Effector memory CD4-positive, alpha-beta T cell (primary cell): ENCODE measurements at places on chromosomes 6 and 20.
A peak's percentile ranks its signal among the peaks of the same experiment; 100 is the strongest.

DNA sequence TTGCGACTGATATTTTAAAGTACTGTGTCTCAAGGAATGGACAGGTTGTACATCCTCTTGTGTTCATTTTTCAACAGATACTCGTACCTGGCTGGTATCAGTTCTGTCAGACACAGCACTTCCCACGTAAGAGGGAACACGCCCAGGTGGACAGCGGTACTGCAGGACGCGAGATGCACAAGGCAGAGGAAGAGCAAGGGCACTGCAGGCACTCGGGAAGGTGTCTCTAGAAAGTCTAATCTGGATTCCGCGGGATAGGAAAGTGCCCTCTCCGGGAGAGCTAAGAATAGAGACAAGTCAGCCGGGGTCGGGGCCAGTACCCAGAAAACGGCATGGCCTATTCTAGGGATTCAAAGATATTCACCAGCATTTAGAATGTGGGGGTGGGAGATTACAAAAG is 94.2 kb upstream of the MBOAT1 start:
- no peak overlapping the region for H3K4me3 ChIP-seq
- no peak for DNase-seq

DNA sequence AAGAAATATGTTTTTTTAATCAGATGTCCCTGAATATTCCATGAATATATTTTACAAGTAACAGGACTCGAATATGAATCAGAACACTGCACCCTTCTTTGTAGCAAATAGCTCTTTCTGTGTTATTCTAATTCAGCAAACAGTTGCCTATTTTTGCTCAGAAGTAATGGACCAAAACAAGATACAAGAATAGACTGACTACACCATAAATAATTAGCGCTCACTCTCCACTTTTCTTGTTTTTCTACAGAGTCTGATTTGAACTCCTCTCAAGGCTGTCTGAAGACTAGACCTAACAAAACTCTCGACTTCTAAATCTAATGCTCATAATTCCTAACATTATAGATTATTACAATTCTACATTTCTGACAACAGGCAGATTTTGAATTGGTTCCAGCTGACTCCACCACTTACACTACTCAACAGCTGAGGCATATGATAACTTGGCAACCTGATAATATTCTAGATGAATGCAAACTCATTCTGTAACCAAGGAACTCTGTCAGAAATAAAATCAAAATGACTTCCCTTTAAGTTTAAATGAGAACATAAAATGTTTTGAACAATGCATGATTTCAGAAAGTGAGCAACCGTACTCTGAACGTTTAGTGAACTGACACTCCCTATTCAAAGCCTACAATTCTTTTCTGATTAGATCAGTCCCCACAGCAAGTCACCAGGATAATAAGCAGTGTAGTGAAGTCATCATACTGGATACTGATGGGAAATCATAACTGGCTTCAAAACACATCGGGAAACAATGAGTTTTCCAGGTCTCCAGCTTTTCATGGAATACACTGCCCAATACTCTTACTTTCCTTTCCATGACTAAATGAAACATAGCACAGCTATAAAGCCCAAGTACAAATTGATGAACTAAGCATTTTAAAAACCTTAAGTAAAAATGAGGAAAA is 114.2 kb upstream of the BEND6 start:
- H3K4me1 ChIP-seq: no peaks in the 10 kb centered on the region
- H3K27ac ChIP-seq: no peak overlapping the region
- DNase-seq: no peak
- H3K4me3 ChIP-seq: no peak overlapping the region
- H3K36me3 ChIP-seq: no peaks in the 10 kb centered on the region

DNA sequence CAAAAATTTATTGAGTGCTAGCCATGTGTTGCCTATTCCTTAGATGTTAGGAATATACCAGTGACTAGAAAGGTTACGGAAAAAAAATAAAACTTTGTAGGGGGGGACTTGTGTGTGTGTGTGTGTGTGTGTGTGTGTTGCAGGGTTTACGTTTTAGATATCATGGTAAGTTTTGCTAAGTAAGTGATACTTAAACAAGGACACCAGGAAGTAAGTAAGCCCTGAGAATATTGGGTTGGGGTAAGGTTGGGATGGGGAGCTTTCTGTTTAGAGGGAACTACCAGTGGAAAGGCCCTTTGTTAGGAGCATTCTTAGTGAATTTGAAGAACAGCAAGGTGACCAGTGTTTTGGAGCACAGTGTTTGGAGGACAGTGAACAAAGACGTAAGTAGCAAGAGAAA is 30.3 kb downstream of the NCOA3 start:
- no peak for DNase-seq
- no peaks in the 10 kb centered on the region for H3K27me3 ChIP-seq
- no peak overlapping the region for H3K27ac ChIP-seq
- H3K36me3 ChIP-seq: no peaks in the 10 kb centered on the region

DNA sequence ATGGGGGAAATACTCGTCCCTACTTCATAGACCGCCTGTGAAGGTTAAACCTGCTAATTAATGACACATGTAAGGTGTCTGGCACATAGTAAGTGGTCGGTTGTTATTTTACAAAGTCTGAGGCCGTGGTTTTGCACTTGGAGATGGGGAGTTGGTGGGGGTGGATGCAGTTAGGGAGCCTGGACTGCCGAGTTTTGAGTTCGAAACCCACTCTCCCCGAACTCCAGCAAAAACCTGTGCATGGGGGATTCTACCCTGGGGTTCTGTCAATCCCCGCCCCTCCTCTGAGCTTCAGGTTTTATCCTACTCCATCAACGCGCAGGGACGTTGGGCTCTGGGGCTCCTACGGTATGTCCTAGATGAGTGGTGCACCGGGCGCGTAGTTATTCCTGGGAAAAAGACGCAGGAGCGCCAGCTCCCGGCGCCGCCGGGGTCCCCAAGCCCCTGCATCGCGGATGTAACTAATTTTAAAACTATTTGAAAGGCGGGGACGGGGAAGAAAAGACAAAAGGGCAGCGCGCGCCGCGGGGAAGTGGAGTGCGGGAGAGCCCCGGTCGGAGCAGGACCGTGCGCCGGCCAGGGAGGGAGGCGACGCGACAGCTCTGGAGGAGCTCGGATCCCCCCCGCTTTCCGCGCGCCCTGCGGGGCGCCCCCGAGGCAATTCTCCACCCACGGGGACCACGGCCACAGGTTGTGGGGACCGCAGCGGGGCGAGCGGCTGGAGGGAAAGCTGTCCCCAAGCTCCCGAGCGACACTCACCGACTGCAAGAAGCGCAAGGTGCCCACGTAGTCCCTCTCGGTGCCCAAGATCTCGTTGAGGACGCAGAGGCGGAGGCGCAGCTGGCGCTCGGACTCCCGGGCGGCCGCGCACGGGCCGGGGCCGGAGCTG is 672 bp downstream of the PREX1 start:
- H3K36me3 ChIP-seq: no peaks in the 10 kb centered on the region
- no peaks in the 10 kb centered on the region for H3K27me3 ChIP-seq
- peaks cover 29% of the 10 kb centered on the region for H3K4me1 ChIP-seq
- H3K4me3 ChIP-seq: peak overlapping the region; percentile 89

GRCh38 chr6:109238396-109238795 is 143.1 kb downstream of the CEP57L1 start:
- no peaks in the 10 kb centered on the region for H3K4me1 ChIP-seq
- no peak overlapping the region for H3K4me3 ChIP-seq
- H3K27me3 ChIP-seq: no peaks in the 10 kb centered on the region
- no peak overlapping the region for H3K27ac ChIP-seq
- no peak for DNase-seq

- peaks cover 7% of the 10 kb centered on the region for H3K4me1 ChIP-seq
- no peaks in the 10 kb centered on the region for H3K36me3 ChIP-seq
- no peaks in the 10 kb centered on the region for H3K27me3 ChIP-seq
- DNase-seq: no peak
Measured at GRCh38 chr6:111427341-111428116, 55.5 kb downstream of the REV3L start.

DNA sequence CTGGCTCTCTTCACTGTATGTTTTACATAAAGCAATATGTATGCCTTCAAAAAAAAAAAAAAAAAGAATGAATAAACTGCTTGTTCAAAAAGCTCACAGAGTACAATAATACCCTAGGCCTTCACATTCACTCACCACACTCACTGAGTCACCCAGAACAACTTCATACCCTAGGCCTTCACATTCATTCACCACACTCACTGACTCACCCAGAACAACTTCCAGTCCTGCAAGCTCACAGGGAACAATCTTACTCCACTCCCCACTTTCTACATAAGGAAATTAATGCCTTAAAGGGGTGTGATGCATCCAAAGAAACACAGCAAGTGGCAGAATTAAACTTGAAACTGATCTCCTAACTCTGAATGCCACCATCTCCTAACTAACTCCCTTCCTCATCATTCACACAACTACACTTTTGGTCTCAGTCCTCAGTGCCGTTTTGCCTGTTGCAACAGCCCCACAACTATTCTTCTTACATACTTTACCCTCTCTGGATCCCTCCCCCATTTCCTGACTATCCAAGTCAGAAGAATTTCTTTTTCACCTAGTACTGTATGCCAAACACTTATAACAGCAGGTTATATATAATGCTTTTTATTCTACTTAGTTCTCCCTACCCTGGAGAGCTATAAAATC is 34.2 kb downstream of the NHSL1 start:
- no peaks in the 10 kb centered on the region for H3K4me1 ChIP-seq
- no peak for DNase-seq
- H3K27ac ChIP-seq: no peak overlapping the region
- H3K4me3 ChIP-seq: no peak overlapping the region
- H3K27me3 ChIP-seq: no peaks in the 10 kb centered on the region

DNA sequence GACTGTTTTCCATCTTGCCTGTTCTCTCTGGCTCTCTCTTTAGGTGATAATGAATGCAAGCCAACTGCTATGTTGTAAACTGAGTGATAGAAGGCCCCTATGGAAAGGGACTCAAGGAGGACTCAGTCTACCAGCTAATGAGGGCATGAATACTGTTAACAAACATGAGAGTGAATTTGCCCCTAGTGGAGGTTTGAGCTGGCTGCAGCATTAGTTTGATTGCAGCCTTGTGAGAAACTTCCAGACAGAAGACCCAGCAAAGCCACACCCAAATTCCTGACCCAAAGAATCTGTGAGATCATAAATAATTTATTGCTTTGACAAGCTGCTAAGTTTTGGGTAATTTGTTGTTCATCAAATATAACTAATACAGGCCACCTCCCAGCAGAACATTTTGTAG is 50.0 kb upstream of the PLCB1 start:
- no peak overlapping the region for H3K27ac ChIP-seq
- DNase-seq: no peak
- H3K27me3 ChIP-seq: no peaks in the 10 kb centered on the region
- H3K4me3 ChIP-seq: no peak overlapping the region
- no peaks in the 10 kb centered on the region for H3K36me3 ChIP-seq
- H3K4me1 ChIP-seq: no peaks in the 10 kb centered on the region

GRCh38 chr6:122200440-122200839 is 199.0 kb upstream of the HSF2 start:
- no peaks in the 10 kb centered on the region for H3K27me3 ChIP-seq
- no peaks in the 10 kb centered on the region for H3K4me1 ChIP-seq
- H3K4me3 ChIP-seq: no peak overlapping the region
- no peak for DNase-seq

GRCh38 chr6:26097268-26097875 is 10.1 kb downstream of the HFE start:
- H3K4me1 ChIP-seq: no peaks in the 10 kb centered on the region
- no peaks in the 10 kb centered on the region for H3K27me3 ChIP-seq
- H3K4me3 ChIP-seq: no peak overlapping the region
- no peaks in the 10 kb centered on the region for H3K36me3 ChIP-seq
- H3K27ac ChIP-seq: no peak overlapping the region

- H3K36me3 ChIP-seq: no peaks in the 10 kb centered on the region
- H3K27me3 ChIP-seq: no peaks in the 10 kb centered on the region
- H3K4me3 ChIP-seq: no peak overlapping the region
Measured at GRCh38 chr6:139013185-139013800, 15.3 kb upstream of the ABRACL start.

DNA sequence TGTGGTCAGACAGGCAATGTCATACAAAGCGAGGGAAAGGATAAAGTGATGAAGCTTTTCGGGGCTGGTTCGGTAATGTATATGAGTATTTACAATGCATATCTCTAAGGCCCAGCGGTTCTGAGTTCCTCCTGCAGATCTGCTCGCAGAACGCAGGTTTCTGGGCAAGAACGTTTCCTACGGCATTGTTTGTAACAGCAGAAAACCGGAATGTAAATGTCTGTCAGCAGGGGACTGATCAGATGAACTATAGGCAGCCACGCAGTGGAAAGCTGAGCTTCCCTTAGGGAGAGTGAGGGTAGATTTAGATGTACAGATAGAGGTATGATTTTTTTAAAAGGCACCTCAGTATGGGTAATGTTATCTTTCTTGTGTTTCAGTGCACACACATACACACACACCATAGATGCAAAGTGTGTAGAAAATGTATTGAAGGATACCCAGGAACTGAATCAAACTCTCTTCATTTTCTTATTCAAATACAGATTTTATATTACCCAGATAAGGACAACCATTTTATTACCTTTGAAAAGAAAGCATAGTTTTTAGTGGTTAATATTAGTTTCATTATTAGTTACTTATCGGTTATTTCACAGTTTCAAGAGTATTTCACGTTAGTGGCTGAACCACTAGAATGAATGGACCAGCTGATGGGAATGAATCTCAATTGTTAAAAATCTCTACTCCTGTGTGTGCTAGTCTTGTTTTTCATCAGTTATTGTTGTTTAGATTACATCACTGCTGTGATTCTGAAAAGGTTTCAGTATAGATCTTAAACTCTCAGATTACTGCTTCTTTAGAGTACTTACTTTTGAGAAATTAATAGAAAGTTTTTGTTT is 56.2 kb downstream of the SNX9 start:
- no peak overlapping the region for H3K27ac ChIP-seq
- DNase-seq: no peak
- H3K4me3 ChIP-seq: no peak overlapping the region

GRCh38 chr20:33217052-33217451 is at the start of gene BPIFA3:
TSS of gene BPIFA3 (plus strand) at chr20:33217352. CDS start at chr20:33217537, 185 bp downstream.
- no peaks in the 10 kb centered on the region for H3K4me1 ChIP-seq
- no peak within 1 kb of the TSS for H3K4me3 ChIP-seq
- H3K27ac ChIP-seq: no peak within 1 kb of the TSS
- no peak for DNase-seq

GRCh38 chr6:18551228-18551627 is 164.1 kb downstream of the RNF144B start:
- H3K36me3 ChIP-seq: no peaks in the 10 kb centered on the region
- DNase-seq: no peak
- no peak overlapping the region for H3K4me3 ChIP-seq
- no peaks in the 10 kb centered on the region for H3K27me3 ChIP-seq
- H3K27ac ChIP-seq: no peak overlapping the region

GRCh38 chr6:150696190-150696589 is 96.5 kb downstream of the PLEKHG1 start:
- no peaks in the 10 kb centered on the region for H3K27me3 ChIP-seq
- H3K4me1 ChIP-seq: no peaks in the 10 kb centered on the region
- no peak overlapping the region for H3K27ac ChIP-seq

GRCh38 chr6:7484666-7485065 is 56.8 kb upstream of the DSP start:
- no peaks in the 10 kb centered on the region for H3K4me1 ChIP-seq
- H3K27me3 ChIP-seq: no peaks in the 10 kb centered on the region
- H3K4me3 ChIP-seq: no peak overlapping the region
- DNase-seq: no peak
- no peak overlapping the region for H3K27ac ChIP-seq

GRCh38 chr20:11853359-11853758 is 64.3 kb upstream of the BTBD3 start:
- H3K4me1 ChIP-seq: no peaks in the 10 kb centered on the region
- H3K27me3 ChIP-seq: no peaks in the 10 kb centered on the region
- H3K4me3 ChIP-seq: no peak overlapping the region
- H3K27ac ChIP-seq: no peak overlapping the region
- no peaks in the 10 kb centered on the region for H3K36me3 ChIP-seq
- DNase-seq: no peak

- no peaks in the 10 kb centered on the region for H3K36me3 ChIP-seq
- H3K27me3 ChIP-seq: no peaks in the 10 kb centered on the region
- no peaks in the 10 kb centered on the region for H3K4me1 ChIP-seq
- H3K27ac ChIP-seq: no peak overlapping the region
Measured at GRCh38 chr6:131825946-131826345, 18.1 kb downstream of the ENPP1 start.
